ENCODE measurements at places on chromosomes 16 and 17.

DNA sequence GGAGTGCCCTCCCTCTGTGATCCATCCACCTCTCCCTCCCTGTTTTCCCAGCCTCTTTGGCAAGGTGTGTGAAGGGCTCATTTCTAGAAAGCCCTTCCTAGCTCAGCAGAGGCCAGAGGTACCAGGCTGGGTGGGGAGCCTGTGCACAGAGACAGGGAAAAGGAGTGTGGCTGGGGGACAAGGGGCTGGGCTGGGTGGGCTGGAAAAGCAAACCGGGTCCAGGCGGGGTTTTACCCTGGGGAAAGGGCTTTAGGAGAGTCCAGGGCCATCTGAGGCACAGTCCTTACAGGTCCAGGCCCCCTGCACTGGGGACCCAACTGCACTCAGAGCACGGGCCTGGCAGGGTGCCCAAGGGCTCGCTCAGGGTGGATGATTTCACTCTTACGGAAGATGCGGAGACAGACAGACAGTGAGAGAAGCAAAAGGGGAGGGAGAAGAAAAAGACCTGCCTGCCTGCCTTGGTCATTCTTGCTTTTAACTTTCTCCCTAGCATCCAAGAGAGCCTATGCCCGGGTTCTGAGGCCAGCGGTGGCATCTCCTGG is 7.0 kb downstream of the CRHR1 start:
- no peak for DNase-seq

DNA sequence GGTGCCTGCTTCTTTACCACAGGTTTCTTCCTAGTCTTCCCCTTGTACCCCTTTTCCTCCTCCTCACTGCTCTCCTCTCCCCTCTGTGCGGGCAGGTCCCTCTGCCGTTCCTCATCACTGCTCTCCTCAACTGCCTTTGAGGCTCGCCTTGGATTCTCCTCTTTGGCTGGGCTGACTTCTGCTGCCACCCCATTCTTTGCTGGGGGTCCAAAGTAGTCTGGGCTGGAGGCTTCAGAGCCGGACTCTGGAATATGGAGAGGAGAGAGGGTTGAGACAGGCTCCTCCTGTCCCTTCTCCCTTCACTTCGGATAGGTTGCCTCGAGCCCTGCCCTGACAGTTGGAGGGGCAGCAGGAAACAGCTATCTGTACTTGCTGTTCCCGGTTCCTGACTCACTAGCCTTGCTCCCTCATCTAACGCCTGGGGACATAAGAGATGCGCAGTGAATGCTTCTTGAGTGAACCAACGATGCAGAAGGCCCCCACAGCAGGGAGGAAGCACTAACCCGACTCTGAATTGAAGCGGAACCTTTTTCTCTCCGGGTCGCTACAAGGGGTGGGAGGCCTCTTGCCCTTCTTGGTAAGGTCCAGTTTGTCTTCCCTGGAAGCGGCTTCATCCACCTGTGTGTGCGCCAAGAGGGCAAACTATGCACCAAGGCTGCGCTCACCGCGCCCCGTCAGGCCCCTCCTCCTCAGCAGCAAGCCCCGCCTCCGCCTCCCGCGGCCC is 655 bp downstream of the HIRIP3 start:
- peak; percentile 75 for DNase-seq

- peak; percentile 37 for DNase-seq
Observed at GRCh38 chr16:77213542-77214106, 14.4 kb downstream of the SYCE1L start.

GRCh38 chr16:83196796-83197195 is 570.0 kb downstream of the CDH13 start:
- DNase-seq = no peak
